ENCODE measurements at places on chromosomes 3 and 15.

GRCh38 chr3:194312186-194312742 is 38.9 kb downstream of the CPN2 start:
- no peak for DNase-seq

DNA sequence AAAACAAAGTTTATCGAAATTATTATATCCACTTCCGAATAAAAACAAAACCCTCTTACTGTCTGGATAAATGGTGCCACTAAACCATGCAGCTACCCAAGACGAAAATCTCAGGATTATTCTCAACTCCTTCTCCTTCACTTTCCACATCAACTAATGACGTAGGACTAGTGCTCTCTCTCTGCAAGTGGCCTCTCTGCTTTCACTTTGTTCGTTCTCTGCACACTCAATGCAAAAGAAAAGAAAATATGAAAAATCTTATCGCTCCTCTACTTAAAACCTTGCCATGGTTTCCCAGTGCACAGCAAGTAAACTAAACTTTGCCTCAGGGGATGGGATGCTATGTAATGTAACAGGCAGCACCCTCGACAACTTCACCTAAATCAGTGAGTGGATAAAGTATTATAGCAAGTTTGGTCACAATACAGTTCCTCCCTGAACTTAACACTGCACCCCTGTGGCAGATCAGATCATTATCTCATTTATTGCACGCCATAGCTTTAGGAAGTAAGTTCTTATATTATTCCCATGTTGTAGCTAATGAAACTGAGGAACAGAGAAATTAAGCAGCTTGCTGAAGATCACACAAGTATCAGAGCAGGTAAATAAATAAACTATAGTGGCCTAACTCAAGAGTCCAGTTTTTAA is 262.7 kb upstream of the GADL1 start:
- DNase-seq = peak; percentile 30

- no peak for DNase-seq
Observed at GRCh38 chr3:59970376-59970775, 920.6 kb upstream of the CFAP20DC start.

DNA sequence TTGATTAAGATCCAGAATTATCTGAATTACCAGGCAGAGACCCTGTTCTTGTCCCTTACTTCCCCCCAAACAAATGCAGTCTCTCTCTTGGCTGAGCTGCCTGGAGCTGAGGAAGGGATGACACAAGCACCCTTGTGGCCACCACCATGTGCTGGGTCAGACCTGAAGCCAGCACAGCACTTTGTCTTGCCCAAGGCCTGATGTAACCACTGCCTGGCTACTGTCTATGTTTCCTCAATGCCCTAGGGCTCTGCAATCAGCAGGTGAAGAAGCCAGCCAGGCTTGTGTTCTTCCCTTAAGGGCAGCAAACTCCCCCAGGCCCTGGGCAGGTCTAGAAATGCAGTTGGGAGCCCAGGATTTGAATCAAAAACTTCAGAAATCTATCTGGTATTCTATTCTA is 15.8 kb upstream of the CASR start:
- peak; percentile 52 for DNase-seq

- DNase-seq = no peak
Observed at GRCh38 chr15:100759106-100759505, 120.5 kb upstream of the ALDH1A3 start.

GRCh38 chr15:88982304-88982945 is 69.2 kb upstream of the MFGE8 start:
- DNase-seq = peak; percentile 33

DNA sequence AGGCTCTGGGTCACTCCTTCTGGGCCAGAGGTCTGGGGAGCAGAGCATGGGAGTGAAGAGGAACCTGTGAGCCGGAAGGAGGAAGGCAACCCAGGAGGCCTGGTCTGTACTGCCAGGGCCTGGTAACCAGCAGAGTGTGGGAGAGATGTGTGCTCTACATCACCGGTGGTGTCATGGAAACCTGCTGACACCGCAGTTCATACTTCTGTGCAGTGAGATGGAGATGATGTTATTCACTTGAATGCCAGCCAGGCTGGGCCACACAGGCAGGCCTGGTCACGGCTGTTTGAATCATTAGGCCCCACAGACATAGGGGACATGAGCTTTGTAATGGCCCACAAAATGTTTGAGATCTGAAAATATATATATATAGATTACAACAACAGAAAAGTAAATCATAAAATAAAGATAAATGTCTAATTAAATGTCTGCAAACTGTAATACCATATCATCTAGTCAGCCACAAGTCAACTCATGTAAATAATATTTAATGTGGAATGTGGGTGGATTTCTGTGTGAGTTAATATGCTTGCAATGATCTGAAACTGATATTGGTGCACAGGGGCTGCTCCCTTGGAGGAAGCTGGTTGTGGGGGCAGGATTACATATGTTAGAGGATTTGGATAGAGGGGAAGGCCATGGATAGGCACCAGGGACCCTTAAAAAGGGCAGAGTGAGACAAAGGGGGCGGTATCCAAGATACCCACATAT is 108.5 kb upstream of the PFN2 start:
- no peak for DNase-seq

DNA sequence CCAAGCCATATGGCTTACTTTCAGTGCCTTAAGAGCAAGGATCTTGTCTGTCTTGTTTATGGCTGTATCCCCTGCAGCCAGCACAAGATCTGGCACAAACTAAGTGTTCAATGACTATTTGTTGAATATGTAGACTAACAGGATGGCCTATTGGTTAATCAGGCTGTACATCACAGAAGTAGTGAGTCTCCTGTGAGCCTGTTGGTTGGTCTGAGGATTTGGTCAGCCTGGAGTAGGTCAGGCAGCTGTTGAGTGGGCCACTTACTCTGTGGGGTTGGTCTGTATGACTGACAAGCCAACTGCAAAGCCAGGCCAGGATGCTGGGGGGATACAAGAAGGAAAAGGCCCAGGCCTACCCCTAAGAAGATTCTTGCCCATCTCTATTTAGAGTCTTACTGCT is 33.4 kb upstream of the CILP start:
- DNase-seq = no peak

- DNase-seq = no peak
Observed at GRCh38 chr15:86849136-86849535, 769.5 kb downstream of the AGBL1 start.

DNA sequence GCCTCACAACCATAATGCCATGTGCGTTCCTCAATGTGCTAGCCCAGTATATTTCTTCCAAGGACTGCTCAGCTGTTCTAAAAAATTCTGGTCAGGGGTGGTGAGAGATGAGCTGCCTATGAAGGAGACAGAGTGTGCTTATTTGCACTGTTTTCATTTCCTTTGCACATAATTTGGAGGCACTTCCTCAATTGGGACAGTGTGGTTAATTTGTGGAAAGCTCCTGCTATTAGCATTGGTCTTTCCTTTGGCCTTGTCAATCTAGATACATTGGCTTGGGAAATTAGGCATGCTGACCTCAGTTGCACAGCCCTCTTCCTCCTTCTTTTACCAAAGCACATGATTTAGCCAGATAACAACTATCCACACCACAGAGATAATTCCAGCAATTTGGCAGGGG is 9.4 kb downstream of the FAM81A start:
- DNase-seq = peak; percentile 38

- no peak for DNase-seq
Observed at GRCh38 chr3:182829761-182830405, 36.6 kb downstream of the ATP11B start.

DNA sequence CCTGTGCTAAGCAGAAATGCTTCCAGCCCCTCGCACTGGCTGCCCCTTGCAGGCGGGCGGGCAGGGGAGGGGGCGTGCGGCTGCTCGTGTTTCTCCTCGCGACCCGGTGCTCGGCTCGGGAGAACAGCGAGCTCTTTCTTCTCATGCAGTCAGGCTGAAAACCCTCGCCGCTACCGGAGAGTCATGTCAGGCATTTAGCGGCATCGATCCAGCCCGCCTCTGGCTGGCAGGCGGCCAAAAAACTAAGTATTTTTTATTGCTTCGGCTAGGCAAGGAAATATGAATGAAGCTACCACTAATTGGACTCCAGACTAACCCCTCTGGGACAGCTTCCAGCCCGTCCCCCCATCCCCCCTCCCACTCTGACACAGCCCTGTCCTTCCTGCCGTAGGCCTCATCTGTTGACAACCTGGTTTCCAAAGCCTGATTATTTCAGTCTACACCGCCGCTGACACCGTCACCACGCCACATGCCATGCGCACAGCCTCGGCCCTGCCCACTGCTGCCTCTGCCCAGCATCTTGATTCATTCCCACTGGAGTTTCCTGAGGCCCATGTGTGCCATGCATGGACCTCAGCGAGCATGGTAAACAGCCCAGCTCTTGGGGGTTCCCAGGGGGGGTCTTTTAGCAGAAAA is 35.3 kb downstream of the TLE3 start:
- no peak for DNase-seq

- DNase-seq = no peak
Observed at GRCh38 chr3:140284372-140284771, 349.4 kb downstream of the CLSTN2 start.

- peak; percentile 68 for DNase-seq
Observed at GRCh38 chr15:63231706-63232105, 42.3 kb downstream of the RAB8B start.

Measured in inflammatory macrophage treated with lipopolysaccharide for 4 hours (primary cell).